ENCODE measurements at places on chromosomes 2 and 18.

GRCh38 chr2:229127471-229127870, 143.6 kb downstream of the PID1 start:
- no peak for DNase-seq

DNA sequence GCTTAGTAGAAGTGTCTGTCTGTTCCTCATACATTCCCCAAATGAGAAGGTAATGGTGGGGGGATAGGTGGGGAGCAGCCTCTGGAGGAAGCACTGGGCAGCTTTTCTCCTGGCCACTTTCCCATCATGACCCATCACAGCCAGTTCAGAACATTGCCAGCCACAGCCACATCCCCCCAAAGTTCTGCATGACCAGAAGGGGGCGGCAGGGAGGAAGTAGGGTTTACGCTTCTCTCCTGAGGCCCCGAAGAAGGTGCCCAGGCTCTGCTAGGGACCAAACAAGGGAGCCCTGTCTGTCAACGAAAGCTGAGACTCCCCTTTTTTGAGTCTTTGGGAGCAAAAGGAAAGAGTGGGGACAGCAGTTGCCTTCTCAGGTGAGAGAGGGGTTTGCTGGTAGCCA, 7.7 kb downstream of the IGFBP5 start:
- no peak for DNase-seq

DNA sequence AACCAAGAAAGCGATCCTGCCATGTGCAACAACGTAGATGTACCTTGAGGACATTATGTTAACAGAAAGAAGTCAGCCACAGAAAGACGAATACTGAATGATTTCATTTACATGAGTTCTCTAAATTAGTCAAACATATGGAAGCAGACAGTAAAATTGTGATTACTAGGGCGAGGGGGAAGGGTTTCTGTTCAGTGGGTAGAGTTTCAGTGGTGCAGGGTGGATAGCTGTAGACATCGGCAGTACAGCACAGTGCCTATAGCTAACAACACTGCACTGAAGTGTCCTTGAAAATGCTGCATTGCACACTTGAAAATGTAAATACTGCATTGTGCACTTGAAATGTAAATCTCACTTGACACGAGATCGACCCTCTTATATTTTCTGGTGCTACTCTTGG, 275.3 kb downstream of the GALR1 start:
- DNase-seq, result no peak

- DNase-seq, result no peak
Measured at GRCh38 chr2:155766342-155767115, 566.0 kb downstream of the NR4A2 start.
